Stimulated activated CD8-positive, alpha-beta memory T cell treated with anti-CD3 and anti-CD28 coated beads, Interleukin-4, amount 100 ng/mL, for 1 hour (primary cell): ENCODE measurements at places on chromosomes 12 and 14.

DNA sequence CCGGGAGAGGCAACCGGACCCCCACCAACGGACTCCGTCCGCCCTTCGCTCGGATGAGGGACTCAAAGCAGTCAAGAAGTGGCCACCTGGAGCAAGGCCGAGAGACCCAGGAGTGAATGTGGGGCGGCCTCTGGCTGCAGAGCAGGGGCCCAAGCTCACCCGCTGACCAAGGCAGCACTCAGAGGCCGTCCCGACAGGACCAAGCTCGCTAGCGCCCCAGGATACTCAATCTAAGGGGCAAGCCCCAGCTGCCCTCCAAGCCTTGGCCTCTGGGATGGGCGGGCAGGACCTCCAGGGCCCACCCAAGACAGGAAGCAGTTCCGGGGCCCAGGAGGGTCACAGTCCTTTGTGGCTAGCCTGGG lies 936 bp downstream of the AKT1 start:
- no peak for DNase-seq

- DNase-seq, result no peak
These were observed 82.8 kb downstream of the SLC25A47 start for GRCh38 chr14:100405760-100406455.

DNA sequence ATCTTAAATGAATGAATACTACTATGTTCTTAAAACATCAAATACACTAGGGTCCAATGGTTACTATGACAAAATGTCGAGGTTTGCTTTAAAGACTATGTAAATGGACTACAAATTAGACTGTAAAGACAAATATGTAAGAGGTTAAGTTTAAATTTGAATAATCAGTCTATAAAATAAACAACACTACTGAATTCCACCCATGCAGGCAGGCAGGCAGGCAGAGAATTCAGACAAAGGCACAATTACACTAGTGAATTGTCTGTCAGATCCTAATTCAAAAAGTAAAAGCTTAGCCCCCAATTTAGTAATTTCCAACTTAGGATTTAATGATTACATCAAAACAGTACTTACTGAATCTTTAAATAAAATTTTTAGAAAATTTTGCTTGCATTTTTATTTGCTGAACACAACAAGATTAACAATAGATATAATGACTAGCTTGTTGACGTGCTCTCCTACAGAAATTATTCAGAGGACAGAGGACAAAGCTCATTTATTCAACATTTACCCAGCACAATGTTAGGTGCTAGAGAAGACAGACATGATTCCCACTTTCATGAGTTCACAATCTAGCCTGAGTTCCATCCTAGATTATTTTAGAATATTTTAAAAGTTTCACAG lies 97.4 kb downstream of the CDK17 start:
- DNase-seq, result no peak

GRCh38 chr14:61528591-61529021 lies 166.7 kb upstream of the HIF1A start:
- no peak for DNase-seq

- DNase-seq, result no peak
These were observed 5.3 kb downstream of the NAV3 start for GRCh38 chr12:77835969-77836368.

- no peak for DNase-seq
These were observed 9.5 kb upstream of the SERPINA6 start for GRCh38 chr14:94332587-94332986.

GRCh38 chr12:122949405-122949804 lies 16.9 kb downstream of the ABCB9 start:
- no peak for DNase-seq

- DNase-seq, result no peak
These were observed 21.2 kb downstream of the GOLGA3 start for GRCh38 chr12:132807295-132808092.

- no peak for DNase-seq
These were observed 172.2 kb downstream of the PRKD1 start for GRCh38 chr14:29755311-29756018.

- DNase-seq, result no peak
These were observed 549.6 kb downstream of the DIO2 start for GRCh38 chr14:79661752-79662151.

DNA sequence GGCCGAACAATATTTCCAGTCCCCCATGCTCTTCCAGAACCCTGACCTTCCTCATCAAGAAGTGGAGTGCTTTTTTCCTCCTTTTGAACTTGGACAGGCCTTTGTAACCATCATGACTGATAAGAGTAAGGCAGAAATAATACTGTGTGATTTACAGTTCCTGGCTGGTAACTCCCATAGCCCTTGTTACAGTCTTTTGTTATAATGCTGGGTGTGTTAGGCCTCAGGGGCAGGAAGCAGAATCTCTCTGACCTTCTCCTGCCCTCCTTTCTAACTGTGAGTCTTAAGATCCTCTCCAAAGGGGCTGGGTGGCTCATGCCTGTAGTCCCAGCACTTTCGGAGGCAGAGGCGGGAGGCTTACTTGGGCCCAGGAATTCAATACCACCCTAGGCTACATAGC lies 59.5 kb downstream of the BCAT1 start:
- DNase-seq, result no peak

DNA sequence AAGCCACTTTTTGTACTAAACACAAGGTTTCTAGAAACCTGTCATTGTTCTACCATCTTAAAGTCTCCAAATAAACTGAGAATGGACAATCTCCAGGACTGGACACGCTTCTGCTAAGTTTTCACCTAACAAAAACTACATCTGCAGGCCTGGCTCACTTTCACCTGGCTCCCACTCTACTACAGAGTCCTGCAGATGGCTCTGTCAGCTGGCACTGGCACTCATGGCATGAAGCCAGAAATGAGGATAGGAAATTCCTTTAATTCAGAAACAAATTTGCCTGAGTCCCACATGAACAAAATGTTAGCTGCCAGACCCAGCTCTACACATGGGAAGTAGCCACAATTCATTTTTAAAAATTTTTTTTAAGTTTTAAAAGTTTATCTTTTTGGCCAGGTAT lies 42.1 kb downstream of the STXBP6 start:
- no peak for DNase-seq

DNA sequence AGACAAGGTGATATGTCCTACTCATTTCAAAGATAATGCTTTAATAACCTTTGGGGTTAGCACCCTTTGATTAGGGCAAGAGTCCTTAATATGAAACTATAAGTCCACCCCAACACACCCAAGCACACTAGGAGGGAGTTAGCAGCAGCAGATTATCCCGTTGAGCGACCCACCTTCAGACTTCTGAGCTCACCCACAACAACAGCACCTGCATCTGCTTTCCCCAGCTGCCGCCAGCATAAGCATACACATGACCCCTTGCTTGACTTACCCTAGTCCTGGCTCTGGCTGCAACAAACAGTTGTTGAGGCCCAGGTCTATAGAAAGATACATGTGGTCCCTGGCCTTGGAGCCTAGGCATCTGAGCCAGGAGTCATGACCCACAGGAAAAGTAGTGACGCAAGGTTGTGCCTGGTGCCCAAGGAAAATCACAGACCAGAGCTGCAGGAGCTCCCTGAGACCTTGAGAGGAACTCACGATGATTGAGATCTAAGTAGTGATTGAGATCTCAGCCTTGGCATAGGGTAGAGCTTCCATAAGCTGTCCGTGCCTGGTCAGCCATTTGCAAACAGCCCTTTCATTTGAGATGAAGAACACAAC lies 19.0 kb downstream of the ZDHHC22 start:
- DNase-seq, result no peak

DNA sequence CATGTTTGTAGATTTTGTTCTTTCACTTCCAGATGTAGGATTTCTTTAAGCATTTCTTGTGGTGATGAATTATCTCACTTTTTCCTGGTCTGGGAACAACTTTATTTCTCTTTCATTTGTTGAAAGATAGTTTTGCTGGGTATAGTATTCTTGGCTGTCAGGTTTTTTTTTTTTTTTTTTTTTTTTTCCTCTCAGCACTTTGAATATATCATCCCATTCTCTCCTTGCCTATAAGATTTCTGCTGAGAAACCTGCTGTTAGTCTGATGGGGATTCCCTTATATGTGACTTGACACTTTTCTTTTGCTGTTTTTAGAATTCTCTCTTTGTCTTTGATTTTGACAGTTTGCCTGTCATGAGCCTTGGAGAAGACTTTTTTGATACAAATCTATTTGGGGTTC lies 30.5 kb downstream of the SMCO2 start:
- DNase-seq, result no peak

DNA sequence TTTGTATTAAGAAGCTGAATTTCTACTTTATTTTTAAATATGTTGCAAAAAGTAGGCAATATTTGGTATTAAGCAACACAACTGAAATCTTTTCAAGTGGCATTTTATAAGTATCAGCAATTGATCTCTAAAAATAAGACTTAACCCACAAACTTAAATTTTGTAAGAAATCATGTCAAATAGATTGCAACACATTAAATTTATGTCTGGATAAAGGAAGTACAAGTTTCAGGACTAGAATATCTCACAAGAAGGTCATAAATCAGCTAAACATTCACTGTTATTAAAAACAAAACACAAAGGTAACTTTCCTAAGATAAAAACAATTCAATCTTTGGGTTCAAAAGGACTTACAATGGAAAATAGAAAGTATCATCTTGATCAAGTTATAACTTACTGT lies 32.8 kb downstream of the CPNE8 start:
- no peak for DNase-seq

- DNase-seq, result no peak
These were observed 32.2 kb upstream of the DCD start for GRCh38 chr12:54680374-54680773.

GRCh38 chr12:57151741-57152630 lies 4.6 kb upstream of the LRP1-AS start:
- no peak for DNase-seq

- no peak for DNase-seq
These were observed 153.2 kb downstream of the SMOC1 start for GRCh38 chr14:70032447-70032846.

- DNase-seq, result no peak
These were observed 20.8 kb upstream of the SAV1 start for GRCh38 chr14:50688875-50689274.

- DNase-seq, result no peak
These were observed 1178.8 kb downstream of the VRK1 start for GRCh38 chr14:97975962-97976361.

DNA sequence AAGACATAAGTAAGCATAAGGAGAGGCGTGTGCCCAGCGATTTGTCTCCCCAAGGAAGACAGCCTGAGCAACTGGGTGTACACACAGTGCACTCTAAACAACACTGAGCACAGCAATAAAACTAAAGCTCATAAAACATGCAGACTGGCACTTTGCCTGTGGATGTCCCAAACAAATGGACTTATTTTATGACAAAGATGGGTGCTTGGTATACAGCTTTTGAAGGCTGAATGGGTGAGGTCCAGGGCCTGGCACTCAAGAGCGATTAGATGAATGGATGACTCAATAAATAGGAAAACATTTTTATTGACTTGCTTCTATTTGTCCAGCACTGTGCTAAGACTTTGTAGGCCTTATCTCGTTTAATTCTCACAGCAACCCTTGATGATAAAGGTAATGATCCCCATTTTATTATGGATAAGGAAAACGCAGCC lies 28.5 kb downstream of the LGMN start:
- no peak for DNase-seq

DNA sequence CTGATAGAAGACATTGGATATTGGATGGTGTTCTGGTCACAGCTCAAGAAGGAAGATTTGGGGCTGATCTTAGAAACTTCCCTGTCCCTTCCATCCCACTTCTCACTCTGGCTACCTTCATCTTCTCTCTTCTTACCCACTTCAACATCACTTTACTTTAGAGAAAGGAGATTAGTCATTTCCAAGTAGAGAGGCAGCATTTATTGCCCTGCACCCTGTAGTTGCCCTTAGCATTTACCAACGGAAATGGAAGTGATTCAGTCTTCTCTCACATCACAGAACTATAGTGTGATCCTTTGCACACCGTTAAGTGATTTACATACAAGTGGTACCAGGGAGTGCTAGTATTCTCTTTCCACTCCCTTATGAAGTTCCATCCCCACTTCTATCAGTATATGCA lies 52.4 kb downstream of the PHLDA1 start:
- DNase-seq, result no peak

DNA sequence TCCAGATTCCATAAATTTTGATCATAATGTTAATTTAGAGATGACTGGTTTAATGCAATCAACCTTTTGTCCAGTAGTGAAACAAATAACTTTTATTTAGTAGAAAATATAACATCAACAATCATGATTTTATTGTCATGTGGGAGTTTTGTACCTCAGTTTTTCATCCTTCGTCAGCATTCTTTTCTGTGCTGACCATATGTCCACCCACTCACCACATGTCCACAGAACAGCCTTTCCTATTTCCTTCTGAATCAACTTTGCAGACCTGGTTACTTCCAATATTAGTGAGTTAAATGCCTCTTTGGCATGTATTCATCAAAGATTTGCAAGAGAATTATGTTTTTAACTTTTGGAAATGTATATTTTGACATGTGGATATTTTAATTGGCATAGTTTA lies 36.8 kb upstream of the CNTN1 start:
- no peak for DNase-seq

DNA sequence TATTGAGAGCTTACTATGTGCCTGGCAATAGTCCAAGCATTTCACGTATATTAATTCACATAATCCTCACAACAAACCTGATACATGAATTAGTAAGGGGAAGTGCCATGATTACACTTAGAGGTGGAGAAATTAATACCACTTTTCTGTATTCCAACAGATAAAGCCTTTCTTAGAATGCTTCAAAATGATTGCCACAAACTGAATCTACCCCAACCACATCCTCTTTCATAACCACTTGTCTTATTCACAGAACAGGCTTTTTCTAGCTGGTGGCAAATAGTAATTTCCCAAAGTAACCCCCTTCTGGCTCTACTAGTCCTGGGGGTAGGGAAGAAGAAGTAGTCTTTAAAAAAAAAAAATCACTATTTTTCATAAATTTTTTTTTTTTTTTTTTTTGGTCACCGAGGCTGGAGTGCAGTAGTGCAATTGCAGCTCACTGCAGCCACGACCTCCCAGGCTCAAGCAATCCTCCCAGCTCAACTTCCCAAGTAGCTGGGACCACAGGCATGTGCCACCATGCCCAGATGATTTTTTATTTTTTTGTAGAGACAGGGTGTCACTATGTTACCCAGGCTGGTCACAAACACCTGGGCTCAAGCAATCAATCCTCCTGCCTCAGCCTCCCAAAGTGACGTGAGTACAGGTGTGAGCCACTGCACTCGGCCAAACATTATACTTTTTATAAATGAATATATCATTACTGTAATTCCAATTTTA lies 59.0 kb upstream of the ARID2 start:
- DNase-seq, result no peak

- no peak for DNase-seq
These were observed 17.8 kb upstream of the EMP1 start for GRCh38 chr12:13178568-13179210.

DNA sequence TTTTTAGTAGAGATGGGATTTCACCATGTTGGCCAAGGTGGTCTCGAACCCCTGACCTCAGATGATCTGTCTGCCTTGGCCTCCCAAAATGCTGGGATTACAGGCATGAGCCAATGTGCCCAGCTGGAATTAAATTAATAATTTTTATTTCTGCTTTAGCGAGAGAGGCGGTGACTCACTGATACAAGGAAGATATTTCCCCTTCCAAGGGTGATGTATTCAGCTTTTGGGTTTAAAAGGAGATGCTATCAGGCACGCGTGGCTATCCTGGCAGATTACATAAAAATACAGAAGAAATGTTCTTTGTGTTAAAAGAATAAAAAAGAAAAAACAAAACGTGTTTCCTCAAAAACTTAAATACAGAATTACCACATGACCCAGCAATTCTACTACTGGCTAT lies 12.4 kb upstream of the P2RX7 start:
- DNase-seq, result no peak

GRCh38 chr12:120019197-120019596 lies 30.2 kb downstream of the BICDL1 start:
- DNase-seq, result no peak
